Suppressor macrophage treated with lipopolysaccharide for 4 hours (primary cell): ENCODE measurements at places on chromosomes 6 and 20.

DNA sequence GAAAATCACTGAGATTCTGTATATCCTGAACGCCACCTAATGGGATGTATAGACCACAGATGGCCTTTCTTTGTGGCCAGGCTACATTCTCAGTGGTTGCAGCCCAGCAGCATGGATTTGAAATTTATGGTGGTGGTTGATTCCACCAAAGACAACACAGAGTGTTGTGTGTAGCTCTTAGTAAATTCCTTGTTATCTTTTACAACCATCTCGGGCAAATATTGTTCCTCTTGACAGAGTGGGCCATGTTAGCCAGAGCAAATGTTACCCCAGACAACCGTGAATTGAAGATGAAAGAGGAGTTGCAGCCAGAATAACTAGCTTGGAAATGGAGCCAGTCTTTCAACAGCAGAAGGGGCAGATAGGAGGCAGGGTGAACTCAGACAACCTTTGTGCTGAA, 39.5 kb downstream of the SLC24A3 start:
- no peak for DNase-seq

GRCh38 chr20:42041000-42041565, 422.9 kb upstream of the CHD6 start:
- DNase-seq = no peak

DNA sequence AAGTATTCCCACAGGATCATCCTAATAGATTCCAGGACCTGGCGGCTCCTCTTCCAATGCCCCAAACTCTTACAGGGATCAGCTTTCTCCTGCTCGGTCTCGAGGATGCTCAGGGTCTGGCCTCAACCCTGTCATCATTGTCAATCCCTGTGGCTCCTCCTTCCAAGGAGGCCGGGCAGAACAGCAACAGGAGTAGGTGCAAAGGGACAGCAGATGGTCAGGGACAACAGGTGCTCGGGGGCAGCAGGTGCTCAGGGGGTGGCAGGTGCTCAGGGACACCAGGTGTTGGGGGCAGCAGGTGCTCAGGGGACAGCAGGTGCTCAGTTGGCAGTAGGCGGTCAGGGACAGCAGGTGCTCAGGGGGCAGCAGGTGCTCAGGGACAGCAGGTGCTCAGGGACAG, 84.8 kb downstream of the TTLL2 start:
- DNase-seq = no peak

GRCh38 chr6:137043710-137044365, 927 bp downstream of the IL20RA start:
- DNase-seq = peak; percentile 19

GRCh38 chr6:131372535-131372934, 200.5 kb upstream of the ARG1 start:
- no peak for DNase-seq

DNA sequence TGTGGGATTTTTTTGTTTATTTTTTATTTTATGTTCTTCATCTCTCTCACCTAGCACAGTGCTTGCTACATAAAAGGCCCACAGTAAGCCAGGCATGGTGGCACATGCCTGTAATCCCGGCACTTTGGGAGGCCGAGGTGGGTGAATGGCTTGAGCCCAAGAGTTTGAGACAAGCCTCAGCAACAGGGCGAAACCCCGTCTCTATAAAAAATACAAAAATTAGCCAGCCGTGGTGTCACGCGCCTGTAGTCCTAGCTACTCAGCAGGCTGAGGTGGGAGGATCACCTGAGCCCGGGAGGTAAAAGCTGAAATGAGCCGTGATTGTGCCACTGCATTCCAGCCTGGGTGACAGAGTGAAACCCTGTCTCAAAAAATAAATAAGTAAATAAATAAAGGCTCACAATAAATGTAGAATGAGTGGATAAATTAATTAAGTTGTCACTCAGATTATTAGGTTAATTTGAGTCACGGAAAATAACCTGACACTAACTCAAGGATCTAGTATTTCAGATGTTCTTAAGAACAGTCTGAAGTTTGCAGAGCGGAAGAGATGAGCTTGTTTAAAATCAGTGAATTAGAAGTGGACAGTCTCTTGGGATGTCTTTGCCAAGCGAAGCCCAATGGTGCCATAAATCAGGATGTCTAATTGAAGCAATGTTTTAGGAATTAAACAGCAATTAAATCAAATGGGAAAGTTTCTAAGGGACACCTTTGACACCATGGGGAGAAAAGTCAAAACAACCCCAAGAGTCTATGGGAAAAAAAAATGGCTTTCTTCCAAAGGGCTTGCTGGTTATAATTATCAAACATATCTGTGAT, 214.4 kb downstream of the ZNF217 start:
- no peak for DNase-seq

- no peak for DNase-seq
These were observed 115.9 kb downstream of the QRSL1 start for GRCh38 chr6:106745197-106745770.
